ENCODE measurements at places on chromosomes 13 and 19. TPM values are rescaled to one million over a fixed set of nuclear protein-coding genes. Genes with fewer than 3 reads are reported as not detected.

The OR7C1 gene
- not detected for total RNA-seq

The PGLYRP1 gene
- not detected for total RNA-seq

The KCNJ14 gene
- total RNA-seq, result 0.29 TPM

The ARRDC5 gene
- 0.70 TPM for total RNA-seq

The OSCAR gene
- 6.5 TPM for total RNA-seq

The SYT5 gene
- 0.35 TPM for total RNA-seq

GRCh38 chr19:33252971-33253370, 27.3 kb upstream of the SLC7A10 start:
- H3K4me3 ChIP-seq, result no peak overlapping the region
- H3K27ac ChIP-seq, result no peak overlapping the region
- H3K27me3 ChIP-seq, result no peaks in the 10 kb centered on the region
- no peaks in the 10 kb centered on the region for H3K4me1 ChIP-seq
- no peaks in the 10 kb centered on the region for H3K36me3 ChIP-seq

DNA sequence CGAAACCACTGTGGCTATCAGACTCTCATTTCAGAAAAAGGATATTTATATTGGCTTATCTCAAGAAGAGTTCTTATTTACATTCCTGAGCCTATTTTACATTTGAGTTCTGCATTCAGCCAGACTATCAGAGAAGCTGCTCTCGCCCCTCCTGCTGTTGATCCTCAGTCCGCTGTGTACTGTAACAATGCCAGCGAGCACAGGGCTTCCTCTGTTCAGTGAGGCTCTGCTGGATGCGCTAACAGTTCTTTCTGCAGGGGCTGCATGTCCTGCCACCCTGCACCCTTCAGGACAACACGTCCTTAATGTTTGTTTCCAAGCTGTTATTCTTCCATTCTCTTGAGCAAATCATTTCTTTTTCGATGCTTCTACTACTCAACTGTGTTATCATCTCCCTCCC, 463.7 kb upstream of the SGCG start:
- H3K4me3 ChIP-seq, result no peak overlapping the region
- no peak overlapping the region for H3K27ac ChIP-seq
- DNase-seq, result no peak
- no peaks in the 10 kb centered on the region for H3K36me3 ChIP-seq

- H3K4me3 ChIP-seq, result no peak overlapping the region
- no peaks in the 10 kb centered on the region for H3K27me3 ChIP-seq
Measured at GRCh38 chr13:79870766-79871165, 389.8 kb downstream of the NDFIP2 start.

DNA sequence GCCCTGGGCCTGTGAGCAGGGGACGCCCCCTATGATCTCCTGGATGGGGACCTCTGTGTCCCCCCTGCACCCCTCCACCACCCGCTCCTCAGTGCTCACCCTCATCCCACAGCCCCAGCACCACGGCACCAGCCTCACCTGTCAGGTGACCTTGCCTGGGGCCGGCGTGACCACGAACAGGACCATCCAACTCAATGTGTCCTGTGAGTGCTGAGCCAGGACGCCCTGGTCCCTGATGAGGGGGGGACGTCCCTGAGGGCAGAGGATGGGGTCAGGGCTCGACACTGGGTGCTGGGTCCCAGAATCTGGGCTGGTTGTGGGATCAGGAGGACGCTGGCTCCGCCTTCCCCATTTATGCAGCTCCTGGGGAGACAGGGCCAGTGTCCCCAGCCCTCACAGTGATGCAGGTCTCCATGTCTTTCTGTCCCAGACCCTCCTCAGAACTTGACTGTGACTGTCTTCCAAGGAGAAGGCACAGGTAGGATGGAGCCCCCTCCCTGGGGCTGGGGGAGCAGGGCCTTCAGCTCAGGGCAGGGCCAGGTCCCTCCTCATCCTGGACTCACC, 2.5 kb downstream of the SIGLEC7 start:
- H3K36me3 ChIP-seq, result no peaks in the 10 kb centered on the region
- no peaks in the 10 kb centered on the region for H3K27me3 ChIP-seq
- H3K27ac ChIP-seq, result no peak overlapping the region
- no peaks in the 10 kb centered on the region for H3K4me1 ChIP-seq
- H3K4me3 ChIP-seq, result no peak overlapping the region

- H3K27ac ChIP-seq, result no peak overlapping the region
- no peaks in the 10 kb centered on the region for H3K27me3 ChIP-seq
- H3K4me1 ChIP-seq, result no peaks in the 10 kb centered on the region
- DNase-seq, result no peak
Measured at GRCh38 chr13:34246511-34246910, 428.6 kb downstream of the RFC3 start.

- H3K27ac ChIP-seq, result no peak overlapping the region
- H3K4me1 ChIP-seq, result no peaks in the 10 kb centered on the region
- H3K27me3 ChIP-seq, result no peaks in the 10 kb centered on the region
Measured at GRCh38 chr13:34513526-34513925, 428.5 kb upstream of the NBEA start.

GRCh38 chr19:38683393-38684077, 36.1 kb downstream of the ACTN4 start:
- no peak overlapping the region for H3K4me3 ChIP-seq
- peak overlapping the region; percentile 100 for H3K27ac ChIP-seq
- no peaks in the 10 kb centered on the region for H3K27me3 ChIP-seq
- H3K4me1 ChIP-seq, result peaks cover 43% of the 10 kb centered on the region
- DNase-seq, result peak; percentile 83
- H3K36me3 ChIP-seq, result no peaks in the 10 kb centered on the region

- no peaks in the 10 kb centered on the region for H3K27me3 ChIP-seq
- DNase-seq, result no peak
- no peaks in the 10 kb centered on the region for H3K36me3 ChIP-seq
Measured at GRCh38 chr13:32829676-32830335, 186.4 kb upstream of the KL start.

- H3K27ac ChIP-seq, result peak within 1 kb of the TSS; percentile 29
- H3K27me3 ChIP-seq, result no peaks in the 10 kb centered on the region
- H3K4me3 ChIP-seq, result peak within 1 kb of the TSS; percentile 37
Measured at GRCh38 chr13:23433171-23434153, at the start of gene SACS. SACS (minus strand) TSS chr13:23433702; CDS start chr13:23411239, 22,463 bp downstream.

Data from uterus (tissue), 4 donors.